Activated T-helper 1 cell treated with anti-CD3 and anti-CD28 coated beads, Interleukin-12 subunit alpha, Interleukin-12 subunit beta, Interleukin-2, Interleukin-4 antibody, amounts not matched to agents 30 ng/mL and 10 ng/mL and 1 ng/mL, durations not matched to agents 14 hours and 24 hours and 36 hours (primary cell): ENCODE measurements at places on chromosomes 3 and 15. TPM values are rescaled to one million over a fixed set of nuclear protein-coding genes. Genes with fewer than 3 reads are reported as not detected.
A peak's percentile ranks its signal among the peaks of the same experiment; 100 is the strongest.

ITPR1 gene
- 108 and 113 TPM in 2 replicates for total RNA-seq

PP2D1 gene
- total RNA-seq: not detected in 2 replicates

- H3K27me3 ChIP-seq: peaks cover 3% of the 10 kb centered on the region
- no peaks in the 10 kb centered on the region for H3K36me3 ChIP-seq
- no peak overlapping the region for H3K4me3 ChIP-seq
- DNase-seq: no peak
These were observed 28.4 kb upstream of the CHST2 start for GRCh38 chr3:143090976-143091837.

PLSCR4 gene
- total RNA-seq: not detected in 2 replicates

GRCh38 chr3:30682434-30683155 lies 76.2 kb downstream of the TGFBR2 start:
- peak overlapping the region; percentile 64 for H3K27ac ChIP-seq
- H3K36me3 ChIP-seq: peaks cover 80% of the 10 kb centered on the region
- DNase-seq: no peak
- no peaks in the 10 kb centered on the region for H3K27me3 ChIP-seq
- peak overlapping the region; percentile 72 for H3K4me3 ChIP-seq

SLCO2A1 gene
- not detected in 2 replicates for total RNA-seq

GRCh38 chr3:76827701-76828226 lies 212.1 kb upstream of the ROBO2 start:
- H3K4me1 ChIP-seq: no peaks in the 10 kb centered on the region
- H3K27ac ChIP-seq: no peak overlapping the region
- no peaks in the 10 kb centered on the region for H3K36me3 ChIP-seq
- H3K27me3 ChIP-seq: no peaks in the 10 kb centered on the region

GRCh38 chr15:70863450-70864218 lies 9.7 kb upstream of the LARP6 start:
- peaks cover 7% of the 10 kb centered on the region for H3K27me3 ChIP-seq
- H3K36me3 ChIP-seq: no peaks in the 10 kb centered on the region
- H3K27ac ChIP-seq: no peak overlapping the region
- no peaks in the 10 kb centered on the region for H3K4me1 ChIP-seq
- DNase-seq: no peak

- no peak overlapping the region for H3K27ac ChIP-seq
- no peak for DNase-seq
- H3K36me3 ChIP-seq: peaks cover 9% of the 10 kb centered on the region
- no peak overlapping the region for H3K4me3 ChIP-seq
These were observed 7.6 kb upstream of the MUSTN1 start for GRCh38 chr3:52842424-52842823.

MANF gene
- 200 and 208 TPM in 2 replicates for total RNA-seq

DNA sequence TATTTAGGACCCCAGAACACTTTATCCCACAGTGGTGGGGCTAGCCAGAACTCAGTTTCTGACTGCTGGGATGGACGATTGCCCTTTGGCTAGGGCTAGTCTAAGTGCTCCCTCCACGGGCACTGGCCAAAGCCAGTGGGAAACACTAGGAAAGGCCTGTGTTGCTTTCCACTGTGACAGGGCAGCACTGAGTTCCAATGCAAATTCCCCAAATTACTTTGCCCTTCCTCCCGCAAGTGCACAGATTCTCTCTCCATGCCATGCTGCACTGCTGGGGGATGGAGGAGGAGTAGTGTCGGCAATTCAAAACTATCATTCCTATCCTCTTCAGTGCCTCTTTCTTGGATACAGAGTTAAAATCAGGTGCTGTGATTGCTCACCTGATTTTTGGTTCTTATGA lies 100.0 kb downstream of the SH3GL3 start:
- DNase-seq: no peak
- H3K27me3 ChIP-seq: peaks cover 12% of the 10 kb centered on the region
- H3K4me3 ChIP-seq: no peak overlapping the region
- no peaks in the 10 kb centered on the region for H3K4me1 ChIP-seq
- no peaks in the 10 kb centered on the region for H3K36me3 ChIP-seq
- no peak overlapping the region for H3K27ac ChIP-seq

TMC3 gene
- total RNA-seq: not detected in 2 replicates

DNA sequence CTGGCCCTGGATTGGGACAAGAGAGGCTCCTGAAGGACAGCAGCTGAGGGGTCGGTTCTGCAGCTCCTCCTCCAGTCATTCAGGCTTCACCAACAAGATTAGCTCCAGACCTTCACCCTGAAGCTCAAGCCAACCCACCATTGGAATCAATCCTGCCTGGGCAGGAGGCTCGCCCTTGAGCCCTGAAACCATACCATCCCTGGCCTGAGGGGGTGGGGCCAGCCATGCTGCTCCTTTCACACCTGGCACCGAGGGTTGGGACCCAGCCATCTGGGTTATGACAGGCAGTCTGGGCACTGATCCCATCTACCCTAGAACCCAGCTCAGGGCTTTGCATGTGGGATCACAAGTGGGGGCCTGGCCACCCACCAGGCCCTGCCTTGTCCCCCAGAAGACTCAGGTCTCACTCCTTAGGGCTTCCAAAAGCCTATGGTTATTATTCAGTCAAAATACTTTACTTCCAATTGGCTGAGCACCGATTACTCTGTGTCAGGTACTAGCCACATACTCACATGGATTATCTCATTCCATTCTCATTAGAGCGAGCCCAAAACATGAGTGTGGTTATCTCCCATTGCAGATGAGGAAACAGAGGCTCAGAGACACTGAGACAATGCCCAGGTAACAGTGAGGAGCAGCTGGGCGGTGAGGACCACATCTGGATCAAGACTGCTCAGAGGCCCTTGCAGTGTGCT lies 3.1 kb downstream of the ABHD14B start:
- no peaks in the 10 kb centered on the region for H3K27me3 ChIP-seq
- H3K36me3 ChIP-seq: peaks cover 7% of the 10 kb centered on the region
- DNase-seq: no peak
- no peak overlapping the region for H3K4me3 ChIP-seq
- H3K4me1 ChIP-seq: peaks cover 22% of the 10 kb centered on the region

GRCh38 chr3:108381529-108382140 lies 85.3 kb downstream of the HHLA2 start:
- H3K36me3 ChIP-seq: no peaks in the 10 kb centered on the region
- H3K4me1 ChIP-seq: peaks cover 3% of the 10 kb centered on the region
- no peak overlapping the region for H3K4me3 ChIP-seq
- DNase-seq: no peak
- H3K27me3 ChIP-seq: no peaks in the 10 kb centered on the region
- no peak overlapping the region for H3K27ac ChIP-seq

GRCh38 chr3:54279005-54279583 lies 156.7 kb downstream of the CACNA2D3 start:
- no peaks in the 10 kb centered on the region for H3K4me1 ChIP-seq
- no peak for DNase-seq
- no peak overlapping the region for H3K4me3 ChIP-seq
- peaks cover 2% of the 10 kb centered on the region for H3K27me3 ChIP-seq
- H3K36me3 ChIP-seq: no peaks in the 10 kb centered on the region

DNA sequence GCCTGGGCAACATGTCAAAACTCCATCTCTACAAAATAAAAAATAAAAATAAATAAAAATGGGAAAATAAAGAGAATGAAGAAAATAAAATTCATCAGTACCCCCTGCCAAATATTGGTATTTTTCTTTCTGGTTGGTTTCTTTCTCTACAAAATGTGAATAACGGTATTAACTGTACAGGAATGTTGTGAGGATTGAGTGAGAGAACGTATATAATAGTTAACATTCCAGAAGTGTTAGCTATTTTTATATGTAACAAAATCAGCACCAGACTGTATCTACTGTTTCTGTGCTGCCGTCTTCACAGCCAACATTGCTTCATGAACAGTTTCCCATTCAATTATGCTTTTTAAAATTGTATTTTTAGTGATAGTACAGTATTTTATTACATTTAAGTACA lies 25.5 kb upstream of the RNU6-1 start:
- peaks cover 6% of the 10 kb centered on the region for H3K4me1 ChIP-seq
- DNase-seq: no peak
- H3K4me3 ChIP-seq: no peak overlapping the region

- H3K4me1 ChIP-seq: no peaks in the 10 kb centered on the region
- no peak overlapping the region for H3K27ac ChIP-seq
- no peak for DNase-seq
- H3K36me3 ChIP-seq: no peaks in the 10 kb centered on the region
These were observed 50.6 kb downstream of the SERP1 start for GRCh38 chr3:150495563-150496168.

INSYN1 gene
- total RNA-seq: not detected in 2 replicates

GRCh38 chr3:7999384-7999783 lies 502.2 kb upstream of the LMCD1 start:
- H3K4me3 ChIP-seq: no peak overlapping the region
- H3K27me3 ChIP-seq: no peaks in the 10 kb centered on the region
- H3K4me1 ChIP-seq: no peaks in the 10 kb centered on the region

DNA sequence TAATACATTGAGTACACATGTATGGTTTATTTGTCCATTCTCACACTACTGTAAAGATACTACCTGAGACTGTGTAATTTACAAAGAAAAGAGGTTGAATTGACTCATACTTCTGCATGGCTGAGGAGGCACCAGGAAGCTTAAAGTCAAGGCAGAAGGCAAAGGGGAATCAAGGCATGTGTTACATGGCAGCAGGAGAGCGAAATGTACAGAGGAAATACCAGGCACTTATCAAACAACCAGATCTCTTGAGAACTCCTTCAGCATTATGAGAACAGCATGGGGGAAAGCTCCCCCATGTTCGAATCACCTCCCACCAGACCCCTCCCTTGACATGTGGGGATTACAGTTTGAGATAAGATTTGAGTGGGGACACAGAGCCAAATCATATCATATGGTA lies 666.3 kb downstream of the ZBBX start:
- no peaks in the 10 kb centered on the region for H3K36me3 ChIP-seq
- no peak overlapping the region for H3K4me3 ChIP-seq
- no peaks in the 10 kb centered on the region for H3K4me1 ChIP-seq
- no peaks in the 10 kb centered on the region for H3K27me3 ChIP-seq
- no peak overlapping the region for H3K27ac ChIP-seq
- DNase-seq: no peak

- peaks cover 15% of the 10 kb centered on the region for H3K36me3 ChIP-seq
- no peaks in the 10 kb centered on the region for H3K27me3 ChIP-seq
- no peak overlapping the region for H3K4me3 ChIP-seq
- no peak for DNase-seq
These were observed 198.1 kb downstream of the MBNL1 start for GRCh38 chr3:152466784-152467183.

DNA sequence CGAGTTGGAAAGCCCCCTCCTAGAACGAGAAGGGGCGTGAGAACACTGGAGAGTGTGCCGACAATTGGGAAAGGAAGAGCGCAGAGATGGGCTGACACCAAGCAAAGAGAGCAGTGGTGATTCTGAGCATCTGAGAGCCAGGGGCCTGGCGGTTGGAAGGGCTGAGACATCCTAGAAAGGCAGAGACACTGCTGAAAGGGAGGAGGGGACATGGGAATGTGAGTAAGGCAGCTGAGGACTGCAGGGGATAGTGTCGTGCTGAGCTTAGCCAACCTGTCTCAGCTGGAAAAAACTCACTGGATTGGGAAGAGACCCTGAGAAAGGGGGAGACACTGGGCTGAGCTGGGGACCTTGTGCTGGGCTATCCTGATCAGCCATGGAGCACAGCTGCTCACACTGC lies 58.1 kb upstream of the SLC6A6 start:
- no peak for DNase-seq
- H3K36me3 ChIP-seq: no peaks in the 10 kb centered on the region
- peaks cover 8% of the 10 kb centered on the region for H3K27me3 ChIP-seq

DNA sequence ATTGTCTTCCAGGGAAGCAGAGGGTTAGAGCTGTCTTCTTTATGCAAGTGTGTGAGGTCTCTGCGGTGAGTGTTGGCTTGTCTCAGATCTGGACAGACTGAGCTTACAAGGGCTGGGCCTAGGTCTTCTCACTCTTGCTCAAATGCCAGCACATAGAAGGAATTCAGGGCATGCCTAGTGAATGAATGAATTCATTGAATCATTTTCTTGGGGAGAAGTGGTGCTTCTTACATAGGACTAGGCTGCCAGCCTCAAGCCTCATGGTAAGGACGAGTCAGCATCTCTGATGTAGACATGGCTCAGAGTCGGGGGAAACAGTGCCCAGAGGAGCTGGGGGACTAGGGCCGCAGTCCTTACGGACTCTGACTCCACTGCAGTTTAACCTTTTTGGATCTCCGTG lies 17.2 kb downstream of the MKRN2 start:
- H3K4me3 ChIP-seq: no peak overlapping the region
- no peaks in the 10 kb centered on the region for H3K27me3 ChIP-seq
- no peaks in the 10 kb centered on the region for H3K4me1 ChIP-seq
- H3K36me3 ChIP-seq: peaks cover 59% of the 10 kb centered on the region

DNA sequence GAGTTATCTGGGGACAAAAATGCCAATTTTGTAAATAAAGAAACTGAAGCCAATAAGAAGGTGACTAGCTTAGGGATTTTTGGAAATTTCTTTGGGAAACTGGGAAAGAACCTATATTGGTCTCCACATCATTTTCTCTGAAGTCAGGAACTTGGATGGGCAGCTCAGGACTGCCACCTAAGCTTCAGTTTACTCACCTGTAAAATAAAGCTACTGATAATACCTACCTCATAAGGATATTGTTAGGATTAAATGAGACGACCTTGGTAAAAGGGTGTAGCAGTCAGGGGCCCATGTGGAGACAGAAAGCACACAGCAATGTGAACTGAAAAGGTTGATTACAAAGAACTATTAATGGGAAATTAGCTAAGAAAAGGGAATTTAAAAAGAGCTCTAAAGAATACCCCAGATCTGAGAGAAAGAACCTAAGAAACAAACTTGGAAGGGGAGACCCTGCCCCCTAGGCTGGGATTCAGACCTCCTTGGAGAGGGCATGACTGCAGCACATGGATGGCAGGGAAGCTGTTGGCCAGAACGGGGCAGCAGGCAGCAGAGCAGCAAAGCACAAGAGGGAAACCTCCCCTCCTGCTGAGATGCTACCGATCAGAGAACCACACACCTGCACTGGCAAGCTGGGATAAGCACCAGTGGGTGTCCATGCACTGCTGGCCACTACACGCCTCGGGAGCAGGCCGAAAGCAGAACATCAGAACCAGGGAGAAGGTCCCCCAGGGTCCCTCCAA lies 83.7 kb upstream of the THBS1 start:
- peaks cover 10% of the 10 kb centered on the region for H3K4me1 ChIP-seq
- no peaks in the 10 kb centered on the region for H3K36me3 ChIP-seq
- no peak overlapping the region for H3K4me3 ChIP-seq
- no peak overlapping the region for H3K27ac ChIP-seq
- H3K27me3 ChIP-seq: peaks cover 19% of the 10 kb centered on the region

DNA sequence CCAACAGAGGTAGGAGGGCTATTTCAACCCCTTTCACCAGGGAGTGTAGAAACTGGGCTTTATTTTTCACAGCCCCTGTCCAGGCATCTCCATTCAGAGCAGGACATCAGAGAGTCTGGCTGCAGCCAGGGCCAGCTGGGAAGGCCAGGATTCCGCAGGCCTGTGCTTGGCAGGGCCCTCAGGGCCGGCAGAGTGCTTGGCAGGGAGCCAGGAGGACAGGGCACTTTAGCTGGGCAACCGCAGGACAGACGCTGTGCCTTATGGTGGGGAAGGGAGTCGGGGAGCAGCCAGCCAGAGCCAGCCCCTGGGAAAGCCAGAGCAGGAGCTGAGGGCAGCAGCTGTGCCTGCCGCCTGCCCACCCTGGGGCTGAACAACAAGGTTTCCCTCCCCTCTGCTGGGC lies 34.5 kb upstream of the IQCF6 start:
- no peak for DNase-seq
- H3K27me3 ChIP-seq: peaks cover 9% of the 10 kb centered on the region
- no peak overlapping the region for H3K27ac ChIP-seq
- no peak overlapping the region for H3K4me3 ChIP-seq
